AML-193 (cell line): ENCODE measurements at places on chromosomes 1 and 21.

GRCh38 chr1:42417166-42417565 is 36.6 kb downstream of the RIMKLA start:
- no peak for DNase-seq

DNA sequence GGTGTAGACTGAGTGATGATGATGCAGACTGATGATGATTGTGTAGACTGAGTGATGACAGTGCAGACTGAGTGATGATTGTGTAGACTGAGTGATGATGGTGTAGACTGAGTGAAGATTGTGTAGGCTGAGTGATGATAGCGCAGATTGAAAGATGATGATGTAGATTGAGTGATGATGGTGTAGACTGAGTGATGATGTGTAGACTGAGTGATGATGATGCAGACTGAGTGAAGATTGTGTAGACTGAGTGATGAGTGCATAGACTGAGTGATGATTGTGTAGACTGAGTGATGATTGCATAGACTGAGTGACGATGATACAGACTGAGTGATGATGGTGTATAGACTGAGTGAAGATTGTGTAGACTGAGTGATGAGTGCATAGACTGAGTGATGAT is 28.7 kb downstream of the FAM89A start:
- DNase-seq: no peak

GRCh38 chr1:226162898-226163297 is 23.6 kb downstream of the ACBD3 start:
- no peak for DNase-seq

GRCh38 chr1:6035719-6036118 is 10.0 kb upstream of the KCNAB2 start:
- no peak for DNase-seq

DNA sequence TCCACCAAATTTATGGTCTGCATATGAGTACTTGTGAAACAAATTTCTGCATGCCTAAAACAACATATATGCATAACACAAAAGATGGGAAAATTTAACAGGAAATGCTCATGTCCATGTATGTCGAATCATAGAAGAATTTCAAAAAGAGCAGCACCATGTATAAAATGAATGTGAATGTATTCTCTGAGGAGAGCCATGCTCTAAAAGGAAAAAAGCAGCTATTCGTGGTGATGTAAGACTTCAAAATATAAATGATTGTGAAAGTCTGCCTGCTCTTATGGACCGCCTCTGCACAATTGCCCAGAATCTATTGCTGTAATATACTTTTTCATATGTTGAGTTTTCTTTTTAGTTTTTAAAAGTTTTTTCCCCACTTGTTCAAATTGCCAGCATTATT is 66.8 kb downstream of the EPB41 start:
- no peak for DNase-seq

DNA sequence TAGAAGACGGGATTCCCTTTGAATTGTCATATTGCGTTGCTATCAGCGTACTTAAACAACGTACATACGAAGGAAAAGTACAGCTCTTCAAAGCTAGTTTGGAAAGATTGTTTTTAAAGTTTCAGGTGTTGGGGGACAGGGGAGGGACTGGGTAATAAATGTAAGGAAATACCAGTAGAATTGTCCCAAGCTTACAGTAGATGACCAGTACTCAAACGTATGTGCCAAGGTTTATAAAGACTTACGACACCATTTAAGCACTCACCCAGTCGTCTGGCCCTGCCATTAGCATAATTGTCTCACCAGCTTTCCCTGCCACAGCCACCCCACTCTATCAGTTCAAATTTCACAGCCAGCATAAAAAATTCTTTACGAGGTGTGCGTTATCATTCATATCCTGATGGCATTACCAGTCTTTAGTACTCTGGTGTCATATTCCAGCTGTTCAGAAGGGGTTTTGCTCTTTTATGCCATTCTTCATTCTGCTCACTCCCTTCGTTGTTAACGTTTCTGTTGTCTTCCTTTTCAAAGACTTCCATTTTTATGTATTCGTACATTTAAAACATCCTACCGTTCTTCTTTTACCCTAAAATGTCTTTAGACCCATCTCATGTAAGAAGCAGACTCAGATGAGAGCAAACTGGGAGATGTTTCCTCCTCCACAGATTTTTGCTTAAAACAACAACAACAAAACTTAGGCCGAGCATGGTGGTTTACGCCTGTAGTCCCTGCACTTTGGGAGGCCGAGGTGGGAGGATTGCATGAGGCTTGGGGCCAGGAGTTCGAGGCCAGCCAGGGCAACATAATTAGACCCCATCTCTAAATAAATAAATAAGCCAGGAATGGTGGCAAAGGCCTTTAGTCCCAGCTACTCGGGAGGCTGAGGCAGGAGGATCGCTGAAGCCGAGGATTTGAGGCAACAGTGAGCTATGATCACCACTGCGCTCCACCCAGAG is 1.0 kb upstream of the HP1BP3 start:
- DNase-seq: peak; percentile 46

DNA sequence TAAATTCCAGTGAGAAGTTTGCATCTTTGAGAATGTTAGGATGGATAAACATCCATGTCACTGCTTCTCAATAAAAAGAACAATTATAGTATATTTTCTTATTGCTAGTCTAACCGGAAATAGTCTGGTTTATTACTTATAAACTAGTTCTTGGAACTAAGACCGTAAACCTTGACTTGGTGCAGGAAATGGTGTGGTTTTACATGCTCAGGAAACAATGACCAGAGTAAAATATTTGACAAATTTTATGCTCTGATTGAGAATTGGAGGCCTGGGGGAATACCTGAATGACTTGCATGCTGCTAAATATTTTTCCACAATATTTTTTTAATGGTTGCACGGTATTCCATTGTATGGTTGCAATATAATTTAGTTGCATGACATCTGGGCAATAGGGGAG is 76.3 kb downstream of the XCL2 start:
- DNase-seq: peak; percentile 12

- no peak for DNase-seq
Measured at GRCh38 chr1:170776252-170776651, 112.3 kb downstream of the PRRX1 start.

GRCh38 chr1:220500372-220500771 is 27.6 kb upstream of the MARK1 start:
- DNase-seq: no peak

DNA sequence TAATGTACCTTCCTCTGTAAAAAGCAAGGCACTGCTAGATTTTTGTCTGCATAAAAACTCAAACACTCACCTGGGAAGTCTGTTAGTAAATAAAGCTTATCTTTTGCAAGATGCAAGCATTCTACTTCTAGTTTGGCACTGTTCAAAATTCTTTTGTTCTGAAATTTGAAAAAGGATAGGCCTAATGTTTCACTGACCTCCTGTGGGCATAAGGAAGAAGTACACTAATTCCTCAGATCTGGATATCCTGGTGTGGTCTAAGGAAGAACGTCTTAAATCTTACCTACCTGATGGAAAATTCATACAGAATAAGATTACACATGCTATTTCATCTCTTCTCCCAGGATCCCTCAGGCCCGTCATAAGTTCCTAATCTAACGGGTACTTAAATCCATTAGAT is 93.5 kb upstream of the CAMK1G start:
- DNase-seq: no peak

DNA sequence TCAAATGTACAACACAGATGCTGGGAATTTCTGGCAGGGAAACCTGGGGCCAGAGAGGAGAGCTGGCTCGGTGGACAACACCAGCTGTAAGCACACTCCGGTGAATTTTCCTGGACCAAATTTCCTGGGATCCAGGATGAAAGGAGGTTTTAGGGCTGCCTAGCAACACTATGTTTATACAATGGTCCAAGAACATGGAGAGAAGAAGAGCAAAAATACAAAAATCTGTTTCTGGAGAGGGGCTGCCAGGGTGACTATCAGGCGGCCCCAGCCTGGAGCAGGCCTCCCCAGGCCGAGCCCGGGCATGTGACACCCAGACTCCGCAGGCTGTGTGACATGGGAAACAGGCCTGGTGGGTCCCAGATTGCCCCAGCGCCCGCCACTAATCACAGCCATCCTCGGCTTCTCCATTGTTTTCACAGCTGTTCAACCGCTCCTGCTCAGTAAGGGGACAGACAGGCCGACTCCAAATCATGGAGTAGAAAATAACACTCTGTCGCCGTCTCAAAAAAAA is 336.0 kb upstream of the NFIA start:
- DNase-seq: no peak

DNA sequence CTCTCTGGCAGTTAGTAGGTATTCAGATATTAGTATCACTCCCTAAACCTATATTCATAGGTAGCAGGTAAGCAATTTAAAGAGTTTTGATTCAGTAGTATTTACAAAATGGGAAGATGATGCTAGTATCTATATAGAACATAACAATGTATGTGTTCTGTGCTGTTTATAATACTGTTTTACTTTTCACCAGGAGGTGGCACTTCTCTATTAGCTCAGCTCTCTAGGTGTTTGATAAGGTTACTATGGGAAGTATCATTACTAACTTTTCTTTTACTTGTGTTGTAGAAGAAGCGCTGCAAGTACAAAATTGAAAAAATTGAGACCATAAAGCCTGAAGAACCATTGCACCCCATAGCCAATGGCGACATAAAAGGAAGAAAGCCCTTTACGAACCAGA is 49.4 kb upstream of the FASLG start:
- DNase-seq: peak; percentile 27

DNA sequence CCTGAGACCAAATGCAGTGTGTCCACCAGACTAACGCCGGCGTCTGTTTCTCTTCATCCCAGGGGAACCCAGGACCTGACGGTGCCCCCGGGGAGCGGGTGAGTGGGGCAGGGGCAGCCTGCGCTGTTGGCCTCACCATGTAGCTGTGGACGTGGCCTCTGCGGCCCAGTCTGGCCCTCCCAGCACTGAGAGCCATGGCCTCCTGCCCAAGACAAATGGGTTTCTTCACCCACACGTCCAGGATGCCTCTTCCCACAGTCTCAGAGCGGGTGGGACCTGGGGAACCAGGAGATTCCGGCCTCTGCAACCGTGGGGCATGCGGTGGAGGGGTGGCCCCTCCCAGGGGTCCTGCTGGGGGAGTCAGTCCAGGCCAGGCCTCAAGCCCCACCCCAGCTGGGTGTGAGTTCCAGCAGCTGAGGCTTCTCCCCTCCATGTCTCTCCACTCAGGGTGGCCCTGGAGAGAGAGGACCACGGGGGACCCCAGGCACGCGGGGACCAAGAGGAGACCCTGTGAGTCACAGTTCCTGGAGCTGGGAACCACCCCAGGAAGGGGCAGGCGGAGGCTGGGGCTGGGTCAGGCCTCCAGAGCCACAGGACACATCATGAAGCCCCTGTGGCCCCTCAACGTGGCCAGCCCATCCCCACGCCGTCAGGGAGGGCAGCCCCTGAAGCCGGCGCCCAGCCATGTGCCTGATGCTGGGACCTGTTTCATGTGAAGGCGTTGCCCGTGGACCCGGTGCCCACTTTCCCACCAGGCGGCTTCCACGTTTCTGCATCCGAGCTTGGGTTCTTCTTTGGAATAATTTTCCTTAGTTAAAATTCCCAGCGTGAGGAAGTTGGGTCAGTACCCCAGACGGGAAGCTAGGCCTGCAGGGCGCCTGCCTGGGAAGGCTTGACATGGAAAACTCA is 11.0 kb downstream of the COL6A1 start:
- no peak for DNase-seq

GRCh38 chr1:4161366-4162006 is 261.4 kb upstream of the C1orf174 start:
- no peak for DNase-seq

DNA sequence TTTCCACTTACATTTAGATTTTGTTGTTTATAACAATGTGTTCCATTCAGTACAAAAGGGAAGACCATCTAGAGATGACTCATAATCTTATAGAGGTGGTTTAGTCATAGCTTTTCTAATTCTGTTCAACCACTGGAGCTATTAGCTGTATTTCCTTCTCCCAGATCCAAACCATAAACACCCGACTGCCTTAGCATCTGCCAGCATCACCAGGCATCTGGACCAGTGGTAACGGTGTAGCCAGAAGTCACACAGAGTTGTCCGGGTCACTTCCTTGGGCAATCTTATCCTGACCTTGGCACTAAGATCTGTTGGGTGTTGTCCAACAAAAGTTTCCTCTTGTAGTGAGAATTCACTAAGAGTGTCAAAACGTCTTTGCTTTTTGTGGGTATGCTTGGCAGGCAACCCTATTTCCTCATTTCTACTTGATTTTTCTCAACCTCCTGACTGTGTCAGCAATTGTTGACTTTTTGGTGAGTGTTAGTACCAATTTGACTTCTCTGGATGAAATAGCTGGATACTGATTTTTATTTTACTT is 372.1 kb upstream of the B3GALT2 start:
- peak; percentile 96 for DNase-seq

DNA sequence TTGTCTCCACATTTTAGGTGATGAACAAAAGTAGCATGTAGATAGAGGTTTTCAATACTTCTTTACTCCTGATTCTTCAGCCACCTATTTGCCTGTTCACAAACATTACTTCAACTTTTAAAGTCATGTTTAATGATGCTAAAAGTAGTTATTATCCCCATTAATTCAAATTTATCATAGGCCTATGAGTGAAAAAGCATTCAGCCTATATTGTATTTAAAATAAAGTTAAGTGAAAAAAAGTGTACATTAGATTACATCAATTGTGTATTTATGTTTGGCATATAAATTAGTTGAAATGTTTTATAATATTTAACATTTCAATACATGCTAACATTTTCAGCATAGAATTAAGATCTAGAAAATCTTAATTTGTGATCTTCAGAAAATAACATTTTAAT is 10.5 kb downstream of the CDKN2C start:
- no peak for DNase-seq

DNA sequence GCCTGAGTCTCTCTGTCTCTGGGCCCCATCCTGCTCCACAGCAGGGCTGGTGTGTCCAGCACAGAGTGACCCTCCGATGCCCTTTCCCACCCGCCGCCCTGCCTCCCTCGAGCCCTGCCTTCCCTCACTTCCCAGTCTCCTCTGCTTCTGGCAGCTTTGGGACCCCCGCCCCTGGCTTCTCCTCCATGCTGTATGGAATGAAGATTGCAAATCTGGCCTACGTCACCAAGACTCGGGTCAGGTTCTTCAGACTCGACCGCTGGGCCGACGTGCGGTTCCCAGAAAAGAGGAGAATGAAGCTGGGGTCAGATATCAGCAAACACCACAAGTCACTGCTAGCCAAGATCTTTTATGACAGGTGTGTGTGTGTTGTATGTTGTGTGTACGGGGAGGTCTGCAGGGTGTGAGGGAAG is 14.3 kb downstream of the MOV10 start:
- DNase-seq: no peak

DNA sequence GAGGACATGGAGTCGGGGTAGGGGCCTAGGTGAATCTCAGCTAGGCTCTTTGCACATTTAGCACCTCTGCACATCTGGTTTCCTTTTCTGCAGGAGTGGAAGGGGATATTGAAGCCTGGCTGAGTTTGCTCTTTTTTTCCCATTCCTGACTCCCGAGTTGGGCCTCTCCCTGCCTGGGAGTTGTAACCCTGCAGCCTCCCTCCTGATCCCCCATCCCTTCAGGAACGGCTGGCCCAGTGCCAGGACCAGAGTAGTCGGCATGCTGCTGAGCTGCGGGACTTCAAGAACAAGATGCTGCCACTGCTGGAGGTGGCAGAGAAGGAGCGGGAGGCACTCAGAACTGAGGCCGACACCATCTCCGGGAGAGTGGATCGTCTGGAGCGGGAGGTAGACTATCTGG is 836 bp downstream of the OLFML3 start:
- no peak for DNase-seq

- no peak for DNase-seq
Measured at GRCh38 chr1:12069623-12070244, 6.6 kb downstream of the TNFRSF8 start.

- peak; percentile 13 for DNase-seq
Measured at GRCh38 chr1:214444182-214444939, 107.0 kb downstream of the PTPN14 start.
